ENCODE measurements at places on chromosomes 6 and 20. TPM values are rescaled to one million over a fixed set of nuclear protein-coding genes. Genes with fewer than 3 reads are reported as not detected.

RPN2 gene
- total RNA-seq: 163 TPM

SLC35F1 gene
- not detected for total RNA-seq

TMEM217 gene
- 3.1 TPM for total RNA-seq

SS18L1 gene
- 15.9 TPM for total RNA-seq

GJA1 gene
- not detected for total RNA-seq

GPR6 gene
- not detected for total RNA-seq

TMEM239 gene
- not detected for total RNA-seq

SLC13A3 gene
- total RNA-seq: not detected

CEP250 gene
- total RNA-seq: 72.1 TPM

EYA2 gene
- total RNA-seq: not detected

MDFI gene
- not detected for total RNA-seq

RNF144B gene
- 1.9 TPM for total RNA-seq

KCNK5 gene
- 12.0 TPM for total RNA-seq

C6orf136 gene
- total RNA-seq: 31.6 TPM

All from activated CD8-positive, alpha-beta T cell treated with anti-CD3 and anti-CD28 coated beads, Interleukin-2, amount 10 ng/mL, durations not matched to agents 7 days and 5 days (primary cell).